Naive B cell (primary cell): ENCODE measurements at places on chromosomes 12 and 14.

GRCh38 chr14:101888182-101888581 lies 76.2 kb upstream of the DYNC1H1 start:
- DNase-seq = no peak

GRCh38 chr14:99703381-99703780 lies 19.3 kb downstream of the CYP46A1 start:
- DNase-seq = no peak

DNA sequence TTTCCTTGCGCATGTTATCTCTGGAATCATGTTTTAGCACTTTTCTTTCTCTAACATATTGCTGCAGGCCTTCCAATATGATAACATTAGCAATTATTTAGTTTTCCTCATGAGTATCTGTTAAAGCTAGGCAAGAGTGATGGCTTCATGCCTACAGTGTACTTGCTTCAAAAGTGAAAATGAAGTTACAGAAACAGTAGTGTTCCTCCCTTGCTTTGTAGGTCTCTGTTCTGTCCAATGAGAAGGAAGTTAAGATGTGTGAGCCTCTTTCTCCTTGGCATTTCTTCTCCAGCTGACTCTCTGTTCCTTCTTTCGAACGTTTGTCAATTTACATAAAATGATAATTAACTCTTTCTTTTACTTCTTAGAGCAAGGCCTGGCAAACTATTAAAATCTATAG lies 22.2 kb downstream of the LRRIQ1 start:
- no peak for DNase-seq

GRCh38 chr14:35362450-35362849 lies 42.1 kb downstream of the NFKBIA start:
- no peak for DNase-seq

- DNase-seq = no peak
These were observed 121.6 kb downstream of the SRGAP1 start for GRCh38 chr12:63965936-63966605.

- no peak for DNase-seq
These were observed 454.7 kb downstream of the NPAS3 start for GRCh38 chr14:33393231-33393894.

- no peak for DNase-seq
These were observed 222.4 kb downstream of the GLT1D1 start for GRCh38 chr12:129075460-129076208.

DNA sequence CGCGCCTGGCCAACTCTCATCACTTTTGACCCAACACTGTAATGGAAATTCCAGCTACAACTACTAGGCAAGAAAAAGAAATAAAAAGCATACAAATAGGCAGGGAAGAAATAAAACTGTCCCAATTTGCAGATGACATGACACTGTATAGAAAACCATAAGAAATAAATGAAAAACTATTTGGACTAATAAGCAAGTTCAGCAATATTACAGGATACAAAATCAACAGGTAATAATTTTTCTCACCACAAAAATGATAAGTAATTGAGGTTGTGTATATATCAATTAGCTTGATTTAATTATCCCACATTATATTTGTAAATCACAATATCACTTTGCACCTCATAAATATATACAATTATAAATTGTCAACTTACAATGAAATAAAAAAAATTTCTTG lies 41.9 kb upstream of the OASL start:
- no peak for DNase-seq

- DNase-seq = no peak
These were observed 874.5 kb downstream of the FLRT2 start for GRCh38 chr14:86404425-86404824.

DNA sequence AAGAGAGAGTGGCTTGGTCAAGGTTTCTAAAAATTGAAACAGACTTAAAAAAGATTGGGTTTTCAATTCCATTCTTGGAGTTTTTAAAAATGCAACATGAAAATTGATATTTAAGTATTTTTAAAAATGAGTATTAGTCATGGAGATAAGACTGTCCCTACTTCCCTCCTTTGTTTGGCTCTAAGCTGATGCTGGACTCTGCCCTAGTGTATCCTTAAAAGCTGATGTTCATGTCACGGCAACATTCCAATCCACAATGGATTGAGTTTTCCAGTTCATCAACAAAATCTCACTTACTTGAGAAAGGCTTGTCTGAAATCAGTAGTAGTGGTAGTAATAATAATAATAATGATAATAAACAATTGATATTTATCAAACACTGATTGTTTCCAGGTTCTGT lies 119.0 kb upstream of the SLC38A2 start:
- no peak for DNase-seq

- no peak for DNase-seq
These were observed 684.3 kb downstream of the TMEM121 start for GRCh38 chr14:106210650-106211049.

GRCh38 chr12:103696101-103696500 lies 109.0 kb downstream of the STAB2 start:
- DNase-seq = no peak

- DNase-seq = no peak
These were observed 364.9 kb downstream of the GALC start for GRCh38 chr14:87628129-87628528.

DNA sequence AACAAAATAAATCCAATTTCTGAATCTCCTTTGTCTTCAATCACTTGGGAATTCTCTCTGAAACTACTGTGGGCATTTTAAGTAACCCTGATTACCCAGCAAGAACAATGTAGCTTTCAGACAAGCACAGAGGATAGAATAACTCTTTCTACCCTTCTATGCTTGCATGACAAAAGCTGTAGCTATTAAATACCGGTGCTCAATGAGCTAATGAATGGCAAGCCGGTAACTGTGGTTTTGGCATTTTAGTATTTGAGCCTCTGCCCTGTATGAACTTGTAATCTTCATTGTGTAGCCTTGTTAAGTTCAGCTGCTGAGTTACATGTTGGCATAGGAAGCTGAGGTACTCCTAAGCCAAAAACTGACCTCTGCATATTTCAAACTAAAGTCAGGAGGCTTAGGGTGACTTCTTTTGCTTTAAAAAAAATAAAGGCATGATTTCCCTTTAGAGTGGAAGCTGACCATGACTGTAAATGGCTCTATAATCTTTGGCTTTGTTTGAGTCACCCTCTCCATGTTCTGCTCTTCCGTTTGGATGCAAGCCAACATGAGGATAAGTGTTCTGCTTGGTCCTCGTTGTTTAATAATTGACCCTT lies 171.0 kb upstream of the HIF1A start:
- no peak for DNase-seq

DNA sequence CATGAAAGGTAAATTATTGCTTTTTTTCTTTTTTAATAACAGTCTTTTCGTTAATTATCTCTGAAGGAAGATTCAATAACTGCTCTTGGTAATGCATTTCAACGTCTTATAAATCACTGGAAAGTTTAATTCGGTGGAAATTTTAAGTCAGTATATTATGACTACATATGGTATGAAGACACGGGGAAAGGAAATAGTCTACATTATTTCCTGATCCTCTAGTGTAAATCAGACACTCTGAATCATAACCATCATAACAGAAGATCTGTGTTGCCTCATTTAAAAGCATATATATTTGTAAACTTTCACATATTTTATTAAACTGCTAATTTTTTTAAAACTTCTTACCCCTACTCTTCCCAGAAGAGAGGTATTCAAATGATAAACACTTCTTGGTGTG lies 53.7 kb downstream of the EFCAB11 start:
- DNase-seq = no peak

- DNase-seq = peak; percentile 35
These were observed 34.1 kb downstream of the SCFD1 start for GRCh38 chr14:30656190-30656632.

- DNase-seq = no peak
These were observed 79.9 kb upstream of the CCDC91 start for GRCh38 chr12:28110329-28110728.

- DNase-seq = no peak
These were observed 205.2 kb upstream of the GRIP1 start for GRCh38 chr12:66884091-66884490.

- no peak for DNase-seq
These were observed 251.1 kb downstream of the DAD1 start for GRCh38 chr14:22337938-22338337.

- no peak for DNase-seq
These were observed 126.7 kb downstream of the TTC6 start for GRCh38 chr14:37721976-37722659.
